Amniotic stem cell (primary cell): ENCODE measurements at places on chromosomes 4 and X.
A peak's percentile ranks its signal among the peaks of the same experiment; 100 is the strongest.

DNA sequence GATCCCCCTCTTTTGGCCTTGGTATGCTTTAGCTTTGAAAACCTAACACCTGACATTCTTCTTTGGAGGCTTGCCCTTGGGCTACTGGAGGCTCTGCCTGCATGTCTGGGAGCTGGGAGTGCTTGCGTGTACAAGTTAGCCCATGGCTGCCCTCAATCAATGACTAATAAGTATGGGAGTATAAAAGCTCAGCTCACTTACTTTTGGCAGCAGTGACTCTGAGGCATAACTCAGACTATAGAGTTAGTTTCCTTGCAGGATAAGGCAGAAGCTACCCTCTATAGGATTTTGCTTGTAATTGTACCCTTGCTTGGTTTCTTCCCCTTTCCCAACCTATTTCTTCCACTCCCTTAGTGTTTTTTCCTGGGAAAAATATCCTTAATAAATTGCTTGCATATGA is 247.9 kb downstream of the PPP1R2C start:
- peak; percentile 1 for DNase-seq

DNA sequence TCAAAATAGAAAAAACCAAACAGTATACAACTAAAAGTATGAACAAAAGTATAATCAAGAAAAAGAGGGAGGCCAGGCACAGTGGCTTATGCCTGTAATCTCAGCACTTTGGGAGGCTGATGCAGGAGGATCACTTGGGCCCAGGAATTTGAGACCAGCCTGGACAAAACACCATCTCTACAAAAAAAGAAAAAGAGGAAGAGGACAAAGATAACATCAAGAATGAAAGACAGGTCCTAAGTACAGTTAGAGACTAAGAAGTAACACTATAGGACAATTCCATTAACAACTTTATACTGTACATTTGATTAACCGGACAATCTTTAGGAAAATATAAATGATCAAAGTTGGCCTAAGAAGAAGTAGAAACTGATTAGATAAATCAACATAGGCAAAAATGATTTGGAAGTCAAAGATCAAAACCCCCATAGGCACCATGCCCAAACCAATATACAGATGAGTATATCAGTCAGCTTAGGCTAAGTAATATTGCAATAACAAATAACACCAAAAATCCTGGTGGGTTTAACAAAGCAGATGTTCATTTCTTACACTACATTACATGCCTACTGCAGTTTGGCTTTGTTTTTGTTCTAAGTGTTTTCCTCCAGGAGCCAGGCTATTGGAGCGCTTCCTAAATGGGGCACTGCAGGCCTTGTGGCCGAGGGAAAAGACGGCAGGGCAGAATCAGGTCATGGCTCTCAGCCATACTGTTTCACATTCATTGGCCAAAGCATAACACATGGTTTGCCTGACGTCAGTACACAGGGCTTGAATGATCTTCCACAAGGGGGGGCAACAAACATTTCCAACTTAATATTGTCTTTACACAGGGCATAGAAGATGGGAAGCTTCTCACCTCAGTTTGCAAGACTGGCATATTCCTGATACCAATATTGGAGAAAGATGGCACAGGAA is 42.2 kb upstream of the HGFAC start:
- DNase-seq, result no peak

GRCh38 chr4:17846266-17846665 is 35.5 kb downstream of the NCAPG start:
- peak; percentile 28 for DNase-seq

GRCh38 chr4:142405021-142405694 is 440.9 kb downstream of the INPP4B start:
- peak; percentile 74 for DNase-seq

GRCh38 chr4:26080870-26081628 is 167.0 kb downstream of the SMIM20 start:
- no peak for DNase-seq

GRCh38 chrX:49930039-49930438 is 7.6 kb downstream of the CLCN5 start:
- no peak for DNase-seq

DNA sequence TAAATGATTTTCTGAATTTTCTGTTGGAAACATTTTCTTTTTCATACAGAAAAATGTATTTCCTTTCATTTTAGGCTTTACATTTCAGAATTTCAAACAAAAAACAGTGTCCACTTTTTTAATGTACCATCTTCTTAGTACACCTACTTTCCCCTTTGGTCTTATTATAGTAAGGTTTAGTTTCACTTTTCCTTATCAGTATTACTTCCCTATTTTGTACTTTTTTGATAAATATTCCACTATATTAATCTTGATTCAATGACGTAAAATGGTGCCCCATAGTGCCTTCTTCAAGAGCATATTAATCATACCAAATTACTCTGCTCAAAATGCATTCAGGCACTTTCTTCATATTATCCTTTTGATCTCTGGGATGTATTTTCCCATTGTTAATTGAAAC is 52.5 kb downstream of the BANK1 start:
- no peak for DNase-seq
